ENCODE measurements at places on chromosomes 2 and 18.

DNA sequence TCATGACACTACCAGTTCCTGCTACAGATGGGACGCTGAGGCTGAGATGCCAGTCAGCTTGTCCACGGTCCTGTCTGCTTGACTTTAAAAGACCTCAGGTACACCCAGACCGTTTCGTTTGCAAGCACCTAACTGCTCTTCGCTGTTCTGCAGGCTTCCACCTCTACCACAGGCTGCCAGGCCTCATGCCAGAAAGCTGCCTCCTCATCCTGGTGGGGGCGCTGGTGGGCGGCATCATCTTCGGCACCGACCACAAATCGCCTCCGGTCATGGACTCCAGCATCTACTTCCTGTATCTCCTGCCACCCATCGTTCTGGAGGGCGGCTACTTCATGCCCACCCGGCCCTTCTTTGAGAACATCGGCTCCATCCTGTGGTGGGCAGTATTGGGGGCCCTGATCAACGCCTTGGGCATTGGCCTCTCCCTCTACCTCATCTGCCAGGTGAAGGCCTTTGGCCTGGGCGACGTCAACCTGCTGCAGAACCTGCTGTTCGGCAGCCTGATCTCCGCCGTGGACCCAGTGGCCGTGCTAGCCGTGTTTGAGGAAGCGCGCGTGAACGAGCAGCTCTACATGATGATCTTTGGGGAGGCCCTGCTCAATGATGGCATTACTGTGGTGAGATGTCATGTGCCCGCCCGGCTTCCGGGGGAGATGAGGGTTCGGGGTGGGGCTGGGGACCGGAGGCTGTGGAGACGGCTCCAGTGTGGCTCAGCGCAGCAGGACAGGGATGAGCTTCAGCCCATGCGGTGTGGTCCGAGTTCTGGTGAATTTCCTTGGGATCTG lies 5.9 kb downstream of the SLC9A4 start:
- no peak for DNase-seq

DNA sequence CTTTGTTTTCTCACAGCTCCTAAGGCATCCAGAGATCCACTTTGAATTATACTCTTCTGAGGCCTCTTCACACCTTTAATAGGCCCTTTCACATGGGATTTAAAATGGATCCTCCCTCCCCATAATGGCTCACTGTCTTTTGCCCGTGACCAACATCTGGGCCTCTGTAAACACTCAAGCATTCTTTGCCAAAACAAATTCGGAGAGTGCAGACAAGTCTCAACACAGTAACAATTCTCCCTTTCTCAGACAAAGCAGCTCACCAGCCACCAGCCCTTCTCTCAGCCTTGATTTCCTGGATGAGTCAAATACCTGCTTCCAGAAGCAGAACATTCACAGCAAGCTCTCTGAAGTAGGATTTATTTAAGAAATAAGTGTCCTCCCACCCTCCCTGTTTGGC lies 14.0 kb upstream of the IMP4 start:
- DNase-seq: peak; percentile 43

- DNase-seq: no peak
These were observed 120.9 kb downstream of the DHRS9 start for GRCh38 chr2:169190197-169190775.

DNA sequence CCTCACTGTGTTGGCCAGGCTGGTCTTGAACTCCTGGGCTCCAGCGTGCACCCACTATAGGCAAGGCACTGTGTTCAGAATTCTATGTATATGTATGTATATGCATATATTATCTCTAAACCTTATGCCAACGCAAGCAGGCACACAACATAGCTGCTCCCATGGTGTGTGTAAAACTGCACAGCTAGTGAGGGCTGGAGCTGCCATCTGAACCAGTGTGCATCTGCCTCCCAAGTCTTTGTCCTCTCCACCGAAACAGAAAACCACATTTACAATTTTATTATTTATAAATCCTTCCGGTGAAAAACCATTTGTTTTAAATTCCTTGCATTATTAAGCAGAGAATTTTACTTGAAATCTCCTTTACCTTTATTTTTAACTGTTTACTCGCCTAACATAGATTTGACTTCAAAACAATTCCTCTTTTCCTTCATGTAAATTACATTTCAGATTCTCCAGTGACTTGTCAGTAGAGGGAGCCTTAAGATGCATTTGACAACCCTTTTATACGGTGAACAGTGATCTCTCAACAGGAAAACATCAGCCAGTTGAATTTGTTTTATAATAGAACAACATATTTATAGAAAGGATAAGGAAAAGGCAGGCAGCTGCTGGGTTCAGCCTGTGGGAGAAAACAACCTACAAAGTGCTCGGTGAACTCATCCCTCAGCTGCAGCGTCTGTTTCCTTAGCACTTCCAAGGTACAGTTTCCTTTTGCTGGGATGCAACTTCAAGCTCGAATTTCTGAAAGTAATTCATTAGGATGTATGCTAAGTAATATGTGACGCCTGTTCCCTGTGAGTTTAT lies 101.2 kb downstream of the MYT1L start:
- DNase-seq: no peak

DNA sequence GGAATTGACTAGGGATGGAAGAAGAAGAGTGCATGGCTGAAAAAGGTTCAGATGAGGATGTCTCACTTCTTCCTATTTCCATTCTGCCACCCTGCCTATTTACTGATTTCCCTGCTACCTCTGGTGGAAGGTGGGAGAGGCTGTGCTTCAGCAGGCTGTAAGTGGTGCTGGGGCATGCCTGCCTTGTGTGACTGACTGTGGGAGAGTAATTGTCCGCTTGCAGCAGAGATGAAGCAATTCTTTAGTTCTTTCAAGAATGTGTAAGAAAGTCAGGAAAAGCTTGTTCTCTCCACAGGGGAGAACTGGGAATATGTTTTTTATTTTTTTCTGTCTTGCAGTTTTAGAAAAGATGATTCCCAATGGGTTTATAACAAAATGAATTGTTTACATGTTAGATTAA lies 72.5 kb upstream of the NYAP2 start:
- DNase-seq: no peak

DNA sequence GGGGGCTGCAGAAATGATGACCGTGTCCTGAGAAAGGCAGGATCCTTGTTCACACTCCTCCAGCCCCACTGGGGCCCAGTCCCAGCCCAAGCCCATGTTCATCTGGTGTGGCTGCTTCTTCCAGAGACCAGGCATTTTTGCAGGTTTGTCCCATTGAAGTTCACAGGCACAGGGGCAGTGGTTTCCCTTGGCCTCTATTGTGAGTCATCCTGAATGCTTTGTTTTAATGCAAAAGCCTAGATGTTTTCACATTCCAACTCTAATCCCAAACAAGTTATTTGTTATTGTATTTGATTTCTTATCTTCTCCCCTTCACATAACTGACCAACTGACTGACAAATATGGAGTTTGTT lies 426.4 kb upstream of the ID2 start:
- no peak for DNase-seq

DNA sequence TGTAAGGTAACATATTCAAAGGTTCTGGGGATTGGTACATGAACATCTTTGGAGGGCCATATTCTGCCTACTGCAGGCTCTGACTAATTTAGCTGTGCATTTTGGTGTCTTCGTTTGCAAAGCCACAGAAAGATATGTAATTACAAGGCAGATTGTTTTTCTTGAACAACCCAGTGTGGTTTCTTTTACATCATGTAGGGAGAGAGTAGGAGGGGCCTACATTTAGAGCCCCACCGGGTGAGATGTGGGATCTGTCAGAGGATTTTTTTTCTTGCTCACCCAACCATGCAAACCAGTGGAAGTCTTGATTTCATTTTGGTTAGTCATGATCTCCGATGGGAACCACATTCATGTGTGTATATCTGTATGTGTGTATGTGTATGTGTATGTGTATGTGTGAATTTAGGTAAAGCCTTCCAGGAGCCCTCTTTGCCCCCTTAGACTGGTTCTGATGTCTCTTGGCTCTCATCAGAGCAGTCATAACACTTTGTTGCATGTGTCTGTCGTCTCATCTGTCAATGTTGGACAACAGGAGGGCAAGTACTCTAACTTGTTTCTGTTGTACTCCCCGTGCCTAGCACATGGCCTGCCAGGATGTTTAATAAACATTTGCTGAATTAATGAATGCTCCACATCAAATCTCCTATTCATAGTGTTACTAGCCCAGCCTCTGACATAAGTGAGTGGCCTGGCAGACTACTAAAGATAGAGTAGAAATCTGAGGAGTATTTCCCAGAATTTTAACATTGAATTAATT lies 239.9 kb downstream of the MTX2 start:
- peak; percentile 9 for DNase-seq

- DNase-seq: no peak
These were observed 89.5 kb downstream of the ZFP36L2 start for GRCh38 chr2:43136876-43137275.

- no peak for DNase-seq
These were observed 7.7 kb upstream of the SLC35F6 start for GRCh38 chr2:26756337-26756736.

DNA sequence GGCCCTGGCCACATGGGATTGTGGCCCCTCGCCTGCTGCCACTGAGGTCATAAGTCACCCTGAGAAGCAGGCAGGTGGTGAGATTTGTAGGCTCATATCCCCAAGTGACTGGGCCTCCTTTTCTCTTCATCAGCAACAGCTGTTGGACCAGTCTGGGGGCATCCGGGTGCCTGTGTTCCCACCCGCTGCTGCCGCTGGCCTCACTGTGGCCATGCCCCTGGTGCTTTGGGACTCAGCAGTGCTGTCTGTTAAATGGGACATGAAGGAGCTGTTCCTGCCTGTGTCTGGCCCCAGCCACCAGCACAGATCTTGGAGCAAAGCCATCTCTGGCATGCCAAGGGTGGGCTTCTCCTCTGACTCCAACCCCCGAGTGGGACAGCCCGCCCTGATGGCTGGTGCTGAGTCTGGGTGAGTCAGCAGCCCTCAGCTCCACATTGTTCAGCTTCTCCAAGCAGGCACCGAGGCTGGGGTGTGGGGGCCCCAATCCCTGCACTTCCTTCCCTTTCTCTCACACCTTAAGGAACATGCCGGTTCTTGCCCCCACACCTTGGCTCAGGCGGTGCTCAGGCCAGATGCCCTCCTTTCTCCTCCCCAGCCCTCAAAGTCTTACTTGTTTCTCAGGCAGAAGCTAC lies 207.9 kb downstream of the GLI2 start:
- no peak for DNase-seq
